Left colon (tissue), 2 donors: ENCODE measurements at places on chromosomes 7 and 10.

- DNase-seq: no peak
Observed at GRCh38 chr7:141115965-141116364, 42.1 kb downstream of the TMEM178B start.

DNA sequence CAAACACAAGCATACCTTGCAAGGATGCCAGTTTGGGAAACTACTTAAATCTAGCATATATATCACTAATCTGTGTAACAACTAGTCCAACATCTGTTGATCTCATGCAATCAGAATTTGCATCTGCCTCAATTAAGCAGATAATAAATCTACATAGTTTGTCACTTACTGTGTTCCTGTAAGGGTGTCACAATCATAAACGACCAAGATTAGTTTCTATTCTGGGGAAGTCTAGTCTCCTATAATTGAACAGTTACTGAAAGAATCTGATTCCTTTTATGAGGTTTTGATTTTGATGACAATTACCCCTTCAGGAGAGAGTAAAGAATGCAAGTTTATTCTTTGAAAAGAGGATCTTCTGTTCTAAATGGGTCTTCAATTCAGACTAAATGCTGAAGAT is 85.5 kb upstream of the LRRN3 start:
- DNase-seq: no peak

GRCh38 chr10:13113544-13113943 is 13.6 kb downstream of the OPTN start:
- DNase-seq: no peak

GRCh38 chr10:62759599-62760175 is 44.8 kb upstream of the ADO start:
- no peak for DNase-seq

DNA sequence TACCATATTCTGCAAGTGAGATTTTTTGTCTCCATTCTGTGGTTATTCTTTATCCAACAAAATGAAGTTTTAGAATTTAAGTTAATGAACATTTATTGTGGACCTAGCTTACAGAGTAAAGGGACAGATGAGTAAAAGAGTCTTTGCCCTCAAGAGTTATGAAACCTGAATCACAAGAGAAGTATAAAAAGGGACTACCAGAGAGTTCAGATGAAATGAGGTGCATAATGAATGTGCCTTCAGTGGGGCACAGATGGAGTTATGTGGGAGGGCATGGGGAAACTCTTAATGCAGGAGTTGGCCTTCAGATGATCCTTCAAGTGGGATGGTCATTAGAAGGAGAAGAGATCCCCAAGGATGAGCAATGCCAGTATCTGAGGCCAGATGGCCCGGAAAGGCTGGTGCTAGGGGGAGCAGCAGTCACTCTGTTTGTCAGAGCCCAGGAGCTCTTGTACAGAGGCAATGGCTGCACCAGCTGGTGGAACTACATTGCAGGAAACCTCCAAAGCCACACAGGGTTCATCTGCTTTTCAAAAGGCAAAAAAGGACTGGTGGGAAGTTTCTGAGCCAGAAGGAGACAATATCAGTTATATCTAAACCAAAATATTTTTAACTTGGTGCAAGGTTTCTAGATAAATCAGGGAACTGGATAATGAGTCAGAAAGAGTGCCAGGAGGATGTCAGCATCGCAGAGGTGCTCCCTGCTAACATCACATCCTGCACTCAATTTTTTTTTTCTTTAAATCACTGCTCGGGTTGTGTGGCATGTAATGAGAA is 162.0 kb downstream of the KLF6 start:
- no peak for DNase-seq

DNA sequence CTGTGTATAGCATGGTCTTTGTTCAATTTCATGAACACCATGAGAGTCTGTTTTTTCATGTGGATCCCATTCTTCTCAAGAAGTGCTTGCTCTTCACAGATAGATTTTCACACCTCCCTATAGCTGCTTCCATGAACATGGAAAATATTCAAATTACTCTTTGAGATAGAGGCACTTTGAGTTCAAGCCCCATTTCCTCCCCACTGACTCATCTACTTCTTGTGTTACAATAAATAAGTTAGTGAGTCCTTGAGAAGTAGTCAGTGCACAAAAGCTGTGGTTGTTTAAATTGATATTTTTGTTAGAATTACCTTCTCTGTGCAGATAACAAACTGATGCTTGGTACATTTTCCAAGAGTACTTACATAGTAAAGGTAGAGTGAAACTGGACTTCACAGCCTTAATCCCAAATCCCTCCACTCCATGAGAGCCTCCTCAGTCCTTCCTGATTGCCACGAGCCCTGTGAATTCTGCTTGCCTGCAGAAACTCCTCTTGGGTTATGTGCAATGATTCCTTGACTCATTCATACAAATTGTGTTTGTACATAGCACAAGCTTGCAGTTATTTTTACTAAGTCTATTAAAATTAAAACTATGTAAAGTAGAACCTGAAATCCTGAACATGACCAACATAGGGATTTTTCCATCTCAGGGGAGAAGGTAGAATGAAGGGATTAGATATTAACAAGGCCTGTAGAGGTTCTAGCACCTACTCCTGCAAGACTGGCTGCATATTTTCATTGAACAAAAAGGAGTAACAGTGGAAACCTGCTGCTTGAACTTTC is 496.2 kb downstream of the TNS3 start:
- DNase-seq: no peak

- no peak for DNase-seq
Observed at GRCh38 chr7:94173436-94173835, 169.3 kb upstream of the BET1 start.

DNA sequence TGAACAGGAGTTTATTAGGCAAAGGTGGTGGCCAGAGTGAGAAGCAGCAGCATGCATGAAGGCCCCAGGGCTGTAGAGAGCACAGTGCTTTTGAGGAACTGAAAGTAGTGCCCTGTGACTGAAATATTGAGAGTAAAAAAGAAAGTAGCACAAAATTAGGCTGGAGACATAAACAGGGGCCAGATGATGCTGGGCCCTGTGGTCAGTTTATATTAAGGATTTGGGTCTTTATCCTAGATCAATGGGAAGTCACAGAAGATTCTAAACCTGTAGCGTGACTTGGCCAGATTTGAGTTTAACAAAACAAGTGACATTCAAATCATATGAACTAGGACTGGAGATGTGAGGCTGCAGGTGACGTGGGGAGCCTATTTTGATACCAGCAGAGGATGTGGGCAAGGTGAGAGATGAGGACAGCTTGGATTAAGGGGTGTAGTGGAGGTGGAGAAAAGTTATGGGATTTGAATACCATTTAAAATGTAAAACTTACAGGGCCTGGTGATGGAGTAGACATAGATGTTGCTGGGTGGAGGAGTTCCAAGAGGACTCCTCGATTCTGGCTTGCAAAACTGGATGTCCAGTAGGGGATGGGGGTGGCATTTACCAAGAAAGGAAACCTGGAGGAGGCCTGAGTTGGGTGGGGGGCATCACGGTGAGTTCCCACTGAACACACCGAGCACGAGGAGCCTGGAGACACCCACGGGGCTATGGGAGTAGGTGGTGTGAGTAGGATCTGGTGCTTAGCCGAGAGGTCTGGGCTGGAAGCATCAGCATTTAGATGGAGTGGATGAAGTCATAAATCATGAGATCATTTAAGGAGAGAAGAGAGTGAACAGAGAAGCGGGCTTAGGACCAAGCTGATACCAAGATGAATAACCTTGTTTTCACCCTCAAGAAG is 52.8 kb downstream of the HHEX start:
- DNase-seq: peak; percentile 33

GRCh38 chr7:95951997-95952795 is 179.8 kb downstream of the DYNC1I1 start:
- DNase-seq: no peak

DNA sequence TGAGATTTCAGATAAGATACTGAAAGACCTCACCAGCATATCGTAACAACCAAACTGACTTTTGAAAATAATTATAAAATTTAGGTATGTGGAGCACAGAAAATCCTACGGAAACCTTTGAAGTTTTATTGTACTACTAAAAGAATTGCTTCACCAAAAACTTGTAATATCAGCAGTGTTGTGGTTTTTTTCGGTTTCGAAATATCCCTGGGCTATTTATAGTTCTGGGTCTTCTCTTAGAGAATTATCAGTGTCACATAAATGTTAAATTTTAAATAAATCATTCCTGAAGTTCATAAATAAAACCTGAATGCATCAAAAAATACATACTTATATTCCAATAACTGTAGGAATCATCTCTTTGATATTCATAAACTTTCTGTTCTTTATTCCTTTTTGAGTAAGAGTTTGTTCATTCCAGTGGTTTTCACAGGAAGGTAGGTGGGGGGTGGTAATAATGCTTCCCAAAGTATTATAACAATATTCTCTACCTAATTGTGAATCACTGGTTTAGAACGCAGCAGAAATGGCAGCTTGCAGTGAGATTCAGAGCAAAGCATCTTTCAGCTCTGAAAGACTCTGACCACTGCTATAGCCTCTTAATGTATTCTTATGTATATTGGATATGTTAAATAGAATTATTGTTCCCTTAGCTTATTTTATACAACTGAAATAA is 60.2 kb downstream of the ZNF277 start:
- no peak for DNase-seq
